ENCODE measurements at places on chromosomes 3 and 15.

DNA sequence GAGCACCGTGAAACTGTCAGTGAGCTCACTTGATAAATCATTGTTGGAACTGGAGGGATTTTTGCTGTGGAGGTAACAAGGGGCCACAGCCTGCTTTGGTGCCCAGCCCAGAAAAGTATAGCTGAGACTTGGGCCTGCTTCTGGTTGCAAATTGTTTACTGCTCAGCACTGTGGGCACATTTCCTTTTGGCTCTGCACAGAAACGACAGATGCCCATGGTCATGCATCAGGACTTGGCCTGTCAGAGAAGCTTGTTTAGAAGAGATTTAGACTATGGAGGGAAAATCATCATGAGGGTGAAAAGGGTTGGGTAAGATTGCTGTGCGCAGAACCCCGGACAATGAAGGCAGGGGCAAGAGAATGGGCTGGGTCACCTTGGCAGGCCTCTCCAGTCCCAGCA, 286.1 kb upstream of the CTNNB1 start:
- DNase-seq, result no peak

DNA sequence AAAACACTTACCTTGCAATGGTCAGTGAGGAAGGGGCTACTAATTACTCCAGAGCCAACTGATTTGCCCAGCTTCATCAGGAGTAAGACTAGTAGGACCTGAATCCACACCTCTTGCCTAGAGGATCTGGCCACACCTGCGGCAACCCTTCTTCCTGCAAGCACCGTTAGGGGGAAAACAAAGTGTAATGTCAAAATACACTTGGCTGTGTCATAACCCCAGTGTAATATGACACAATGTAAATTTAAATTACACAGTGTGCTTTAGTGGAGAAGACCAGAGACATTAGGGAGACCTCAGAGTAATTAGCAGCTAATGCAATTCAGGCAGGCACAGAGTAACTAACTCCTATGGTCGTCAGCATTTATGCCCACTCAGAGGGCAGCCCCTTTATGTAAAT, 308.5 kb upstream of the ARRDC4 start:
- DNase-seq, result no peak

DNA sequence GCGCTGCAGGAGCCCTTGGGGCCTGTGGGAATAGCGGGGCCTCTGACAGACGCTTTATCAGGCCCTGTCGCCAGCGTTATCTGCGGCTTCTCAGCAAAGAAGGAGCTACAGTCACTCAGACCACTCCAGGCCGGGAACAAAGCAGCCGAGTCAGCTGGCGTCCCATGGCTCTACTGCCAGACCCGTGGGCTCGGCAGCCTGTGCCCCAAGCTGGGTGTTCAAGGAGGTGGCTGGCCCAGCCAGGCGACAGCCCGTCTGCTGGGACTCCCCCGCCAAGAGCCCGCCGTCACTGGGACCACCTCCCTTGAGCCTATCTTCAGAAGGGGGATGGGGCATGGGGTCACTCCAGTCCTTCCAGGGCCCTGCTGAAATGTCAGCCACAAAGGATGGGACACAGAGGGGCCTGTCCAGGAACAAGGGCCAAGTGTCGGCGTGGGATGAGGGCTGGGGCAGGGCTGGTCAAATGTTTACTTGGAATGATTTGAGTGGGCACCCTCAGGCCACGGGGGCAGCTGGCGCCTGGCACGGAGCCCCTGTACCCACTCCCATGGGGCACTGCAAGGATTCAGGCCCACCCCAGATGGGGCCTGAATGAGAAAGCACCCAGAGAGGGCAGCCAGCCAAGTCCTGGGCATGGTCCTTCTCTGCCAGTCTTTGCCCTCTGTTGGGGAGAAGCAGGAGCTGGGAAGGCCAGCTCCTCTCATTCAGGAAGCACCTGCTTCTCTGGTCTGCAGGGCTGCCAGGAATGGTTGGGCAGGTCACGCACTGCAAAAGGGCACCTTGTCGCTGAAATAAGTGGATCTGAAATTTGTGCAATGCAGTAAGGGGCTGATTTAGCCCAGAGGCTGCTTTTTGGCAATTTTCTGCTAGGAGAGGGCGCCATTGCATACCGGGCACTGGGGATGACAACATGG, 148.3 kb downstream of the SMAD6 start:
- no peak for DNase-seq

- DNase-seq, result peak; percentile 86
Measured at GRCh38 chr3:20648294-20648693, 462.3 kb upstream of the SGO1 start.

DNA sequence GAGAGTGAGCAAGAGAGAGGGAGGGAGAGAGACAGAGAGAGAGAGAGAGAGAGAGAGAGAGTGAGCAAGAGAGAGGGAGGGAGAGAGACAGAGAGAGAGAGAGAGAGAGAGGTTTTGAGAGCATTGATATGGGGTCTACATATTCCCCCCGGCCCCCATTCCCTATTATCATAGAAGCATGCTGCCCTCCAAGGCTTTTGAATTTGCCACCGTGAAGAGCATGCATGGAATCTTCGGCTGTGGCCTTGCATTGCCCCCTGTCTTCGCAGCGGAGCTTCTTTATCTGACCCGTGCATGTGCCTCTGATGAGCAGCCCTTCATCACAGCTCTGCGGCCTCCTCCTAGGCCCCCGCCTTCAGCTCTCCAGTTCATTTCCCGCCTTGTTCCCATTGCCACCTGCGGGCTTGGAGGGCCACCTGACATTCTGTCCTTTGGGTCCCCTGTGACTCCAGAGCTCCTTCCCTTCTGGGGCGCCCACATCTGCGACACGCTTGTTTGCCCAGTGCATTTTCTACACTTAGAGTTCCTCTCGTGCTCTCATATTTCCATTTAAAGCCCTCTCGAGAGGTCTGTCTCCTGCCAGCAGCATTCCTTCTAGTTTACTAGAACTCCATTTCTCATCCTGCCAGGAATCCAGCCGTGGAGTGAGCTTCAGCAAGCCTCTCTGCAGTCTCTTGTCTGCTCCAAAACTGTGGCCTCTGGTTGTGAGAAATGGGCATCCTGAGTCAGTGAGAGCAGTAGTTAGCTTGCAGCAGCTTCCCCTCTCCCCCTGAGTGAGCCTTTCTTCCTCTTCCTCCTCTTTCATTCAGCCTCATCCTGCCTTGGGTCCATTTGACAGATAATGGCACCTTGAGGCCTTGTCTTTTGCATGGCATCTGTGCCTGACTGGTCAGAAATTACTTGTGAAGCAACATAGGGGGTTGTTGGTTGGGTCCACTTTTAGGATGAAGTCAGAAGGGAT, 25.3 kb downstream of the LPP start:
- peak; percentile 76 for DNase-seq

- DNase-seq, result no peak
Measured at GRCh38 chr3:27649277-27649676, 72.8 kb downstream of the EOMES start.
